Globus pallidus (tissue), 1 donor: ENCODE measurements at places on chromosomes 12 and 14.

DNA sequence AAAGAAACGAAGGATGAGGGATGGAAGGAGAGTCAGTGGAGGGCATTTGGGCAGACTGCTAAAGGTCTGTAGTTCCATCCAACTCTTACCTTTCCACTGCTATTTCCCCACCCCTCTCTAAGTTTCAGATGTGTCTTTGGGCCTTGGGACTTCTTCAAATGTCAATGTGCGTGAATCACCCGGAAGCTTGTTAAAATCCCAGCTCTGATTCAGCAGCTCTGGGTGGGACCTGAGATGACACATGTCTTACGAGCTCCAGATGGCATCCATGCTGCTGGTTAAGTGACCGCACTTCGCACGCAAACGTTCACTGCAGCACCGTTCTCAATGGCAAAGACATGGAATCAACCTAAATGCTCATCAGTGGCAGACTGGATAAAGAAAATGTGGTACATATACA lies 309.9 kb downstream of the VRK1 start:
- DNase-seq, result no peak

GRCh38 chr12:47709671-47710070 lies 3.8 kb upstream of the RPAP3 start:
- DNase-seq, result no peak

GRCh38 chr14:51394804-51395203 lies 154.8 kb downstream of the TMX1 start:
- DNase-seq, result no peak

DNA sequence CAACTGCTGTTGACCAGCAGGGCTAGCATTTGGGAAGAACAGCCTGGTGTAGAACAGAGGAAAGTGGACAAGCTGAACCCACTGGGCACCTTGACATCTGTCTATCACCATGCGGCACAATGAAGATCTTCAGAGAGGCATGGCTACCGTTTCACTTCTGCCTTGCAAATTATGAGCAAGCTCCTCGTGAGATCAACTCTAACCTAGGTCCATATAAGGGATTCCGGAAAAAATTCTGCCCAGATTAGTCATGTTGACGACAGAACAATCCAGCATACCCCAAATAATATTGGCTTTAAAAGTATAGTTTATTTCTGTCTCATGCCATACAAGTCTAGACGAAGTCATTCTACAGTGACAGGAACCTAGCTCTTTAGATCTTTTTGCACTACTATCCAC lies 91.6 kb upstream of the ATF7IP start:
- no peak for DNase-seq

DNA sequence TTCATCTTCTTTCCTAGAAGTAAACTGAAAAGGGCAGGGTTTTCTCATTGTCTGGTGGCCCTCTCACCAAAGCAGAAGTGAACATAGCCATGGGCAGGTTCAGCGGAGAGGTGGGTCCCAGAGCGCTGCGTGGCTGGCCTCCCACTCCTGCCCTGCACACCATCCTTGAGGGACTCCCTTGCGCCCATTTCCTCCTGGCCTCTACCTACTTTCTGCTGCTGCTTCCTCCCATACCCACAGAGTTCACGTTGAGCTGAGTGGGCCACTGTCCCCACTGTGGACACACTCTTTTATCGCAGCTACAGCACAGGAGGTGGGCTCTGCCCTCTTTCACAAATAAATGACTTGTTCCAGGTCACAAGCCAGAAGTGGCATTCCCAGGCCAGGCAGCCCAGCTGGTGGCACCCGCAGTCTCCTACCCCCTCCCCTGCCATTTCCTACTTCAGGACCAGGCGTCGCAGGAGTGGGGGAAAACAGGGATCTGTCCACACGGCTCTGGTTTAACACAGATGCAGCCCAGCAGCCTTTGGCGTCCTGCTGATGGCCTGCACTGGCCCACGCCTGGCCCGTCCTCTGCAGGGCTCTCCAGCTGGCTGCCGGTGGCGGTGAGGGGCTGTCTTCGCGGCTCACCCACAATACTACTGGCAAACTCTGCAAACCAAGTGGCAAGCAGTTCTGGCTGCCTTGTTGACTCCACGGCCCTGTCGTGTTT lies 4.9 kb downstream of the SIVA1 start:
- no peak for DNase-seq

- peak; percentile 84 for DNase-seq
Measured at GRCh38 chr14:89911010-89911919, 43.3 kb downstream of the EFCAB11 start.

GRCh38 chr12:100138048-100138802 lies 4.4 kb downstream of the BLTP3B start:
- peak; percentile 57 for DNase-seq

GRCh38 chr12:46380022-46380796 lies 7.6 kb upstream of the SLC38A2 start:
- no peak for DNase-seq

- DNase-seq, result no peak
Measured at GRCh38 chr12:48813465-48814261, 4.6 kb upstream of the CACNB3 start.

GRCh38 chr14:101817501-101818001 lies 56.0 kb downstream of the PPP2R5C start:
- DNase-seq, result no peak

DNA sequence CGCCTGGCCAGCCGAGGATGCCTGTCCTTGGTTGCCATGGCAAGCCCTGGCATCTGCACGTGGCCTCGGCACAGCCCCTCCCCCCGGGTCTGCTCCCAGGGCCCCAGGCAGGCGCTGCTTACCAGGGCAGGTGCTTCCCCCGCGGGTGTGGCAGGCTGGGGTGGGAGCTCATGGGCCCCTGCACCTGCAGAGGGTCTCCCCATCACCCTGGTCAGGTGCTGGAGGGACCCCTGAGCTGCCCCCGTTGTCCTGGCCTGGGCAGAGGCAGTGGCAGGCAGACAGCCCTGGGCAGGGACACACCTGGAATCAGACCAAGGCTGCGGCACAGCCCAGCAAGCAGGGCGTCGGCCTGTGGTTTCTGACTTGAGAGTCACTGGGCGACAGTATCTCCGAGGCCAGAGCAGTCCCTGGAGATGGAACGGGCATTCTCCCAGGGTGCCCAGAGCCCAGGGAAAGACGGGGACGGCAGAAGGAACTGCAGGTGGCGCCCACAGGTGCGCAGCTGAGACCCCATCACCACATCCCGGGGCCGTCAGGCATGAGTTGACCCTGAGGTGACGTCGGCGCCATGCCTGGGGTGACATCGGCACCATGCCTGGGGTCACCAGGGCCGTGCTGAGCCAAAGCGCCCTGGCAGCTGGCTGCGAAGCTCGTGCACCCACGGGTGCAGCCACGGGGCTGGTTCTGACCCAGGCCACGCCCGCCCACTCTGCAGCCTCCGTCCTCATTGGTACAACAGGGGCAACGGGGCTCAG lies 56.1 kb upstream of the FBRSL1 start:
- no peak for DNase-seq

GRCh38 chr12:93167841-93168492 lies 209.8 kb upstream of the NUDT4 start:
- peak; percentile 39 for DNase-seq

GRCh38 chr12:112905451-112906089 lies 1.2 kb upstream of the OAS1 start:
- DNase-seq, result no peak

DNA sequence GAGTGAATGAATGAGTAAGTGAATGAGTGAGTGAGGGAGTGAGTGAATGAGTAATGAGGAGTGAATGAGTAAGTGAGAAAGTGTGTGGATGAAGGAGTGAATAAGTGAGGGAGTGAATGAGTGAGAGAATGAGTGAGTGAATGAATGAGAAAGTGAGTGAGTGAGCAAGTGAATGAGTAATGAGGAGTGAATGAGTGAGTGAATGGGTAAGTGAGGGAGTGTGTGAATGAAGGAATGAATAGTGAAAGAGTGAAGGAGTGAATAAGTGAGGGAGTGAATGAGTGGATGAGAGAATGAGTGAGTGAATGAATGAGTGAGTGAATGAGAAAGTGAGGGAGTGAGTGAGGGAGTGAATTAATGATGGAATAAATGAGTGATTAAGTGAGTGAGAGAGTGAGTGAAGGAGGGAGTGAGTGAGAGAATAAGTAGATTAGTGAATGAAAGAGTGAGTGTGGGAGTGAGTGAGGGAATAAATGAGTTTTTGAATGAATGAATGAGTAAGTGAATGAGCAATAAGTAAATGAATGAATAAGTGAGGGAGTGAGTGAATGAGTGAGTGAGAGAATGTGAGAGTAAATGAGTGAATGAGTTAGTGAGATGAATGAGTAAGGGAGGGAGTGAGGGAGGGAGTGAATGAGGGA lies 364.5 kb downstream of the ADGRD1 start:
- no peak for DNase-seq

DNA sequence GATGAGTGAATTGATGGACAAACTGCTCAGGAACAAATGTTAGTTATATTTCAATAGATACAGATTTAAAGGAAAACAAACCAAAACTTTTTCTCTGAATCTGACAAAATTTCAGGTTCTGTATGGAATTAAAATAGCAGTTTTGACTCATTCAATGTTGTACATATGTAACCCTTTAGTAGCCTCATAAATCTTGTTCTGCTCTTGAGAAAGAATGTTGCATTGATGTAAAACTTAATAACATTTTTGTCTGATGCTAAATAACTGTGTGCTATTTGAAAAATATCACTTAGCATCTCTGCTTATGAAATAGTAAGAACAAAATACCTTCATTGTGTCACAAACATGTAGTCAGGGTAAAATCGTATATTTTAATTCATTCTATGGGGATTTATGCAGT lies 168.9 kb upstream of the NOVA1 start:
- no peak for DNase-seq

- no peak for DNase-seq
Measured at GRCh38 chr14:47763188-47763854, 87.9 kb upstream of the MDGA2 start.

- no peak for DNase-seq
Measured at GRCh38 chr14:97458255-97458654, 661.1 kb downstream of the VRK1 start.

- no peak for DNase-seq
Measured at GRCh38 chr12:121915841-121916321, 2.5 kb upstream of the CFAP251 start.

- no peak for DNase-seq
Measured at GRCh38 chr12:52336641-52337040, 15.4 kb upstream of the KRT83 start.

DNA sequence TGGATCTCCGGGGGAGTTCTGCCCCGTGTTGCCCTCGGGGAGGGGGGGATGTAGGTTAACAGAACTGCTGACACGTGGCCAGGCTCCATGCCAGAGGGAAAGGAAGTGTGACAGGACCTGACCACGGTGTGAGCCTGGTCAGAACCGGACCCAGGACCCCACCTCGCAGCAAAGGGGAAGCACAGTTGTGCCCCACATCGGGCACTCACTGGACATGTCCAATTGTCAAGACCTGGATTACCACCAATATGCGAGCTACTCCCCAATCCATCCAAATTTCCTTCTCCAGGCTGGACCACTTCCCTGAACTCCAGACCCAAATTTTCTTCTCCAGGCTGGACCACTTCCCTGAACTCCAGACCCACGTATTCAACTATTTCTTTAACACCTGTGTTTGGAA lies 78.8 kb upstream of the PIWIL1 start:
- DNase-seq, result no peak

GRCh38 chr12:117567644-117568216 lies 206.3 kb upstream of the NOS1 start:
- no peak for DNase-seq

DNA sequence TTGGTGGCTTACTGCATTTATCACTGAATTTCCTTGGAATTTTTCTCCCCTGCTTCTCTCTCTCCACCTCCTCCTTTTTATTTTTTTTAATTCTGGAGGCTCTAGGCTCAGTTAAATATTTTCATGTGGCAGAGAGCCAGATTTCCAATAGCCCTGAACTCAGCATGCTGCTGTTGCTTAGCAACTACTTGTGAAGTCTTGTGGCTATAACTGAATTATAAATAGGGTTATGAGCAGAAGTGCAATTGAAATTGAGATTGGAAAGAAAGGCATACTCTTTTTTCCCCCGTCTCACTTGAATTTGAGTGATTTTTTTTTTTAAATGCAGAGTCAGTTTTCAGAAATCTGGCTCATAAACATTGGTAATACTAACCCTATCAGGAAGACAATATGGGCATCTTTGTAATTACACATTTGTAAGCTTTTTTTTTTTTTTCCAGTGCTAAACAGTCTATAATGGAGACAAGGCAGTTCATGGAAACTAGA lies 38.3 kb downstream of the ATF7IP start:
- no peak for DNase-seq

- DNase-seq, result no peak
Measured at GRCh38 chr12:70652451-70652850, 15.2 kb upstream of the PTPRB start.

- DNase-seq, result no peak
Measured at GRCh38 chr12:23140710-23141109, 515.7 kb downstream of the ETNK1 start.

GRCh38 chr12:5124401-5124800 lies 80.7 kb downstream of the KCNA5 start:
- no peak for DNase-seq

DNA sequence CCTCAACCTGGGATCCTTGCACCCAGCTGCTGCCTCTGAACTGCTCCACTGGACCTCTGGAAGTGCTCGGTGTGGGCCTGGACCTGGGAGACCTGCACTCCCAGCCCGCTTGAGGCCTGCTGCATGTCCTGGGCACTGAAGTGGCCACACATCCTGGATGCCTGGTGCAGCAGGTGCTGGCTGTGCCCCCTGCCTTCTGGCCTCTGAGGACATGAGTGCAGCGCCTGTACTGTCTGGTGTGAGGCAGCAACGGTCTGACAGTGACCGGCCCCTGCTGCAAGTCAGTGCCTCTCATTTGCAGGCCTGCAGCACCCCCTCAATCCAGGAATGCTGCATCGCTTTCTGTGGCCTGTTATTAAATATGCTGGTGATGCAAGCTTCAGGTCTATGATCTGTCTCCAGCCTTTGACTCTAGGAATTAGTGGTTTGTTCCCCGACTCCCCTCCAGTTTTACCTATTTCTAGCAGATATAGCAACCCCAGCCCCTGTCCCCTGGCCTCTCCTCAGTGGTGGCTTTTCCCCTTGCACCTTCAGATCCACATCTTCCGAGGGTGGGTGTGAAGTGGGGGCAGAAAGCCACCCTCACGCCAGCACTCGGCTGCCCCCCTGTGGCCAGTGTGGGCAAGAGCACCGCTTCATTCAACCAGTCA lies 3.6 kb downstream of the SMIM41 start:
- DNase-seq, result no peak

DNA sequence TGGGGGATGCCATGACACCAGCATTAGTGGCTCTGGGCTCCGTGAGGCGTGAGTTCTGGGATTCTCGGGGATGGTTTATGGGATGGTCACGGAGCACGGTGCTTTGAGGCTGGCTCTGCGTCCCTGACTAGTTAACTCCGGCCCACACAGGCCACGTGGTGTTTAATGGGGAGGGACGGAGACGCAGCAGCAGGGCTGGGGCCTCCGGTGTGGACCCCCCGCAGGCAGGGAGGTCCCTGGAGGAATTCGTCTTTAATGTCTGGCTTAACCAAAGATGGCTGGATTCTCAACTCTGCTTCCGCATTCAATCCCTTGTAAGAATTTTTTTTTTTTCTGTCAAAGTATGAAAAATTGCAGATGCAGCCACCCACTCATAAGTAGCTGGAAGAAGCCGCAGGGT lies 86.4 kb upstream of the RFLNA start:
- DNase-seq, result no peak

DNA sequence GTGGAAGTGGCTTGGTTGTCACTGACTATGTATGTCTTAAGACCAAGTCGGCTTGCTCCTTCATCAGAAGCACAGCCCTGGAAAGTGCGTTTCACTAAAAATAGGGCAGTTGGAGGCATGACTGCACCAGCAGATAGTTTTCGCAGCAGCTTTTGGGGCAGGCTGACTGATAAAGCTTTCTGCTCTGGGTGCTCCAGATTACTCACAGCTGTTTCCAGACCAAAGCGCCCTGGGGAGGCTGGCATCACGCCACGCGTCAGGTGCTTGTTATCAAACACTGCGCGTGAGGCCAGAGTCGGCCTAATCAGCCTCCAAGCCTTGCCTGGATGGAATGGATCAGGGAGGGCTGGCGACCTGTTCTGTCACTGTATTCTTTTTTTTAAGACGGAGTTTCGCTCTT lies 13.3 kb upstream of the LRRC10 start:
- no peak for DNase-seq
